Endothelial cell of umbilical vein (primary cell): ENCODE measurements at places on chromosomes 6 and 20. TPM values are rescaled to one million over a fixed set of nuclear protein-coding genes. Genes with fewer than 3 reads are reported as not detected.

GRCh38 chr6:62280099-62280498 lies 5.9 kb downstream of the KHDRBS2 start:
- DNase-seq = no peak

DNA sequence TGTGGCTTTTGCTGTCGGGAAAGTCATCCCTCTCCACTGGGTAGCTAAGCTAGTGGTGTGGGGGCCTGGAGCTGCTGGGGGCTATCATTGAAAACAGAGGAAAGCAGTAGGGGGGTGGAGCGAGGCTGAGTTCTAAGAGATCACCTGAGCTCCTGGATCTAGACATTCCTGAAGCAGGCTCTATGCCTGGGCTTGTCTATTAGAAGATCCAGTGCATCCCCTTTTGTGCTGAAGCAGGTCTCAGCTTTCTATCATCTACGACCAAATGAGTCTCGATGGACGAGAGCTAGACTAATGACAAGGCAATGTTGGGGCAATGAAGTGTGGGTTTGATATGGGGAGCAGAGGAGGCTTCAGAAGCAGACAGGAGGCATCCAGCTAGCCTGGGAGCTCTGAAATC lies 18.5 kb downstream of the ZBP1 start:
- DNase-seq = no peak

DNA sequence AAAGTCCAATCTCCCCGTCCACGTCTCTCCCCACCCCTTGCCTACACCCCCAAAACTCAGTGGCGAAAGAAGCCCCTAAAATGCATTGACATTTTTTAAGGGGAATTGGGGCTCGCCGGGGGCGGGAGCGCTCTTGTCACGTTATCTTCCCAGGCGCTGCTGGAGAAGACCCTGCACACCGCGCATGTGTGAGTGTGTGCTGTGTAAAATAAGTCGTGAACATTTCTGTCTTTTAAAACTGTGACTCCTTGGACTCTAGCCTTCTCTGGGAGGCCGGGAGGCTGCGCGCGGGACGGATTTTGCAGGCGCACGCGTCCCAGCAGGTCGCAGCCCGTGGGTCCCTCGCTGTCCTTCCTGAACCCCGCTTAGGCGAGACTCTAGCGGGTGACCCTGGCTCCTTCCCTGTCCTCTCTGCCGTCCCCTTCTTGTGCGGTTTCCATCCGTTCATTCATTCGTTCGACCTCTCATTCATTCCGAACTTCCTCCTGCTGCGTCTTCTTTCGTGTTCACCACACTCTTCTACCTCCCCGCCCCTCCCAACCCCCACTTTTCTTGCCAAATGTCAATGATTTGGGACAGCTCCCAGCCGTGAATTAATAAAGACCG lies 2.2 kb downstream of the NRN1 start:
- peak; percentile 23 for DNase-seq

- no peak for DNase-seq
Measured at GRCh38 chr6:13563009-13563408, 11.4 kb upstream of the SIRT5 start.

DNA sequence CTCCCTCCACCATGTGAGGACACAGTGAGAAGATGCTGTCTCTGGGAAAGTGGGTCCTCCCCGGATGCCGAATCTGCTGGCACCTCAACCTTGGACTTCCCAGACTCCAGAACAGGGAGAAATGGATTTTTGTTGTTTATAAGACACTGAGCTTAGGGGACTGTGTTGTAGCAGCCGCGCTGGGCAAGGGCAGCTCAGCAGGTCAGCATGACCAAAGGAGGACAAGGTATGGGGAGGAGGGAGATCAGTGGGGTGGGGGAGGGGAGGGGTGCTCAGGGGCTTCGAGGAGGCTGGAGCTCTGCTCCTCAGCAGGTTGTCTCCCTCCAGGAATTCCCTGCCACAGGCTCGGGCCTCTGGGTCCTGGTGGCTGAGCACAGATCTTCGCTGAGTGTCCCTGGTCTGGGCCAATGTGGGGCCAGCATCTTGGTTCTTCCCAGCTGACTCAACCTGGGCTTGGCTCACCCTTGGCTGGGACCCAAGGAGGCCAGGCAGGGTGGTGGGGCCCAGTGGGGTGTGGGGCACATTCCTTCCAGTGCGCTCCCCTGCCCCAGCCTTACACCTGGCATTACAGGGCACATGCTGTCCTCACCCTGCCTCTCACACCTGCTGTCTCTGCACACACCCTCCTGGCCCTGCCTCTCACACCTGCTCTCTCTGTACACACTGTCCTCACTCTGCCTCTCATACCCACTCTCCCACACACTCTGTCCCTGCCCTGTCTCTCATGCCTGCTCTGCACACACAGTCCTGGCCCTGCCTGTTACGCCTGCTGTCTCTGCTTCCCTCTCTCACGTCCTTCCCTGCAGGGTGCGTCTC lies 107.3 kb downstream of the SYCP2 start:
- DNase-seq = no peak

DNA sequence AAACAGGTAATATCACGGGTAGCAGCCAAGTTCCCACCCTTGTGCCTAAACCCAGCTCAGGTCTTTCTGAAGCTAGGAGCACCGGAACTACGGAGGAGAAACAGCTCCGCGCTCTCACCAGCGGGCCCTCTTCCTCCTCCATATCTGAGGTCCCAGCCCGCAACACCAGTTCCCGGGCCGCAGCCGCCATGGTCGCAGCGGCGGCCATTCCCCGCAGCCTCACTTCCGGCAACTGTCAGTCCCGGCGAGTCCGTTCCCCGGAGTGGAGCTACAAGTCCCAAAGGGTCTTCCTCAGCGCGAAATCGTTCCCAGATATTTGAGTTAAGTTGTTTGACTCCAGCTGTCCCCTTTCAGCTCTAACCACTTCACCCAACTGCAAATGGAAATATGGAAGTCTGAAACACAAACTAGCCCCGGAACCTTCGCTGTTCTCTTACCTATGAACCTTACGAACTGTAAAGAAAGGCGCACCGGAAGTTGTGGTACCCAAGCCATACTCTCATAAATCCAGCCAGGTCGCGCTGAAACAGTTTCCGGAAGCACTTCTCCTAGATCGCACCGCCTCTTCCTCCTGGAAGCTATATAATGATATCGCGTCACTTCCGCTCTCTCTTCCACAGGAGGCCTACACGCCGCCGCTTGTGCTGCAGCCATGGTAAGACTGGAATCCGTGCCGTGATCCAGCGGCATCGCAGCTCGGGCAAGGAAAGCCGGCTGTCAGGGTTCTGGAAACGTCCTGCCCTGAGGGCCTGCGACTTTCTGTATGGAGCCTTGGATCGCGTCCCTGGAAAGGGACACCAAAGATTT lies at the start of the genes RPS18 and VPS52:
TSS of gene RPS18 (plus strand) at position 608 of the 807 bp plus-strand sequence. CDS start at position 653, 45 bp downstream.
TSS of gene VPS52 (minus strand) at position 409 of the 807 bp plus-strand sequence. CDS start at position 208, 201 bp downstream.
- DNase-seq = peak; percentile 99

DNA sequence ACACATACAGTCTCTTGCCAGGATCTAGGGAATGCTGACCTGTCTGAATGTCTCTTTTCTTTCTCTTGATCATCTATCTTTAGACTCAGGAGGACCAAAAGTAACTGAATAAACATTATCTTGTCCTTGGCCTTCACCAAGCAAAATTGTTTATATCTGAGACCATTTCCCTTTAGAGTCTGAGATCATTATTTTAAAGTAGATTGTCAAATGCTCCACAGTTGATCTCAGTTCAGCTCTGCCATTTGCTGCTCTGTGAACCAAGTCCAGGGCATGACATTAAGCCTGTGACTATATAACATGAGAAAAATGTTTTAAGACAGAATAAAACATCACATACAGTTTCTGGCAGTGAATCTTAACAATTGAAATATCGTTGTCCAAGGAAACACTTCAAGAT lies 148.3 kb upstream of the NRSN1 start:
- no peak for DNase-seq

DNA sequence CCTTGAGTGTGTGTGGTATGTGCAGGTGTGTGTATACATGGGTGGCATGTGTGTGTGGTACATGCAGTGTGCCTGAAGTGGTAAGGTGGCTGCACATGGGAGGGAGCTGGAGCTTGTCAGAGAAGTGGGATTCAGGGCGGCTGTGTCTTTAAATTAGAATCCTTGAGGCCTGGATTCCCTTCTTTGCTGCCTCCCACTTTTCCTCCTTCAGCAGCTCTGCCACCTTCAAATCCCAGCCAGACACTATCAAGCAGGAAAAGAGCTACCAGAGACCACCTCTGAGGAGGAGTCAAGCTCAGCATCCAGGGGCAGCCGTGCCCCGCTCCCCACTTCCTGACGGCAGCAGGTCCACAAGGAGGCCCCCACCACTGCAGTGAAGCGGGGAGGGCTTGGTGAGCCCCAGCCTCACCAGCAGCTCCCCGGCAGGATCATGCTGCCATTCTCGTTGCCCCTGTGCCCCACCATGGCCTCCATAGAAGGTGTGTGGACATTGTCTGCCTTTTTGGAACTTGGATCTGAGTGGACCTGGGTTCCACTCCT lies 131.0 kb upstream of the MLN start:
- no peak for DNase-seq

GRCh38 chr6:111258615-111259088 lies 171.3 kb downstream of the SLC16A10 start:
- no peak for DNase-seq

- peak; percentile 82 for DNase-seq
Measured at GRCh38 chr6:149766156-149766769, 16.7 kb downstream of the PCMT1 start.

DNA sequence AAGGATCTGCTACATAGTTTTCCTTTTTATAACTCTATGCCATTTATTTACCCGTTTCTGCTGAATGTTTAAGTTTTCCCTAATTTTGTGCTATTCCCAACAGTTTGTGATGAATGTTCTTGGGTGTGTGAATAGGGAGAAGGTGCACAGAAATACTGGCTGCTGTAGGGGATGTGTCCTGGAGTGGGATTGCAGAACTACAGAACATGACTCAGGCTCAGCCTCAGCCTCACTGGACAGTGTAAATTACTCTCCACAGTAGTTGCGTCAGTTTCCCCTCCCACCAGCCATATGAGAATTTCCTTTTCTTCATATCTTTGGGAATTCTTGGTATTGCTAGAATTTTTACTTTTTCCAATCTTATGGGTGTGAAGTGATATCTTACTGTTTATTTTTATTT lies 57.0 kb downstream of the SLX4IP start:
- no peak for DNase-seq

GRCh38 chr6:13548500-13549210 lies 25.7 kb upstream of the SIRT5 start:
- no peak for DNase-seq

- DNase-seq = no peak
Measured at GRCh38 chr20:25452333-25452732, 44.9 kb downstream of the GINS1 start.

DNA sequence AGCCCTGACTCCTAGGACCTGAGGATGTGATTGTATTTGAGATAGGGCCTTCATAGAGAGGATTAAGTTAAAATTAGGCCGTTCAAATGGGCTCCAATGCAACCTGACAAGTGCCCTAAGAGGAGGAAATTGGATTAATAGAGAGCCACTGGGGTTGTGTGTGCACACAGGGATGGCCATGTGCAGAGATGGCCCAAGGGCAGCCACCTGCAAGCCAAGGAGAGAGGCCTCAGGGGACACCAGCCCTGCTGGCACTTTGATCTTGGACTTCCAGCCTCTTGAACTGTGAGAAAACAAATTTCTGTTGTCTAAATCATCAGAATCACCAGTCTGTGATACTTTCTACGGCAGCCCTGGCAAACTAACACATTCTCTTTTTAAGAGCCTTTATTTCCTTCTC lies 598.8 kb downstream of the UTRN start:
- no peak for DNase-seq

GRCh38 chr20:14478126-14478525 lies 140.7 kb upstream of the FLRT3 start:
- no peak for DNase-seq

GRCh38 chr6:122063076-122063475 lies 336.4 kb upstream of the HSF2 start:
- no peak for DNase-seq

DNA sequence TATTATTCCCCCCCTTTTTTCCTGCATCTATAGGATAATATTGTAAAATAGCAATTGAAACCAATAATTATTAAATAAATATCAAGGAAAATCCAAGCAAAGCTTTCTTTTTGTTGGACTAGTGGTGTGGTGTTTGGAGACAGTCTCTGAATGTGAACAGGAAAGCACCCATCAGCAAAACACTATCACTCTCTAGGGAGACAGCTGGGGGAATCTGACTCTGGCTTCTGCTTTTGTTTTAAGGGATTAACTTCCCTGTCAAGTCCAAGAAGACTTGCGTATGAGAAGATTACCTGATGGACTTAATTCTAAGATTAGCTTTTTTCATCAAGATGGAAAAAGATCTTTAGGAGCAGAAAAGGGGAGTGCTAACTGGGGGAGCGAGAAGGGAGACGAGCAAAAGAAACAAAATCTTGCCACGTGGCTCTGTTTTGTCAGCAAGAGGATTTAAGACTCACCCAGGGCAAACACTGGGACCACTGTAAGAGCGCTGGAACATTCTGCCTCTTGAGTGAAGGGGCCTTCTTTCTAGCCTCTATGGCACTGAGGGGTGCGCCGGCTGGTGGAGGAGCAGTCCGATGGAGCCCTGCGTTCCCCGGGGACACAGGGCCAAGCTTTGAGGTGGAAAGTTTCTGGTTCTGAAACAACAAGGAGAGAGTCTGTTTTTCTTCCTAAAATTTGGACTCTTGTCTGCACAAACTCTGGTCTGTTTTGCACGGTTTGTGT lies 570 bp downstream of the TULP4 start:
- DNase-seq = no peak

GRCh38 chr20:47878601-47879027 lies 93.3 kb upstream of the SULF2 start:
- peak; percentile 89 for DNase-seq

ZSCAN31 gene
- 11.0 and 12.9 TPM in 2 replicates for polyA plus RNA-seq

CCND3 gene
- polyA plus RNA-seq = 97.0 and 98.7 TPM in 2 replicates

CST5 gene
- not detected in 2 replicates for polyA plus RNA-seq

SEMG1 gene
- polyA plus RNA-seq = not detected in 2 replicates

LST1 gene
- polyA plus RNA-seq = 1.1 and 1.8 TPM in 2 replicates

TLDC2 gene
- not detected in 2 replicates for polyA plus RNA-seq

WFDC2 gene
- polyA plus RNA-seq = 0.22 TPM in 1 of 2 replicates, not detected in the other

ECT2L gene
- polyA plus RNA-seq = not detected in 2 replicates

OPRL1 gene
- polyA plus RNA-seq = 2.0 and 2.6 TPM in 2 replicates
